Stromal cell of bone marrow (primary cell): ENCODE measurements at places on chromosomes 13 and 19.

DNA sequence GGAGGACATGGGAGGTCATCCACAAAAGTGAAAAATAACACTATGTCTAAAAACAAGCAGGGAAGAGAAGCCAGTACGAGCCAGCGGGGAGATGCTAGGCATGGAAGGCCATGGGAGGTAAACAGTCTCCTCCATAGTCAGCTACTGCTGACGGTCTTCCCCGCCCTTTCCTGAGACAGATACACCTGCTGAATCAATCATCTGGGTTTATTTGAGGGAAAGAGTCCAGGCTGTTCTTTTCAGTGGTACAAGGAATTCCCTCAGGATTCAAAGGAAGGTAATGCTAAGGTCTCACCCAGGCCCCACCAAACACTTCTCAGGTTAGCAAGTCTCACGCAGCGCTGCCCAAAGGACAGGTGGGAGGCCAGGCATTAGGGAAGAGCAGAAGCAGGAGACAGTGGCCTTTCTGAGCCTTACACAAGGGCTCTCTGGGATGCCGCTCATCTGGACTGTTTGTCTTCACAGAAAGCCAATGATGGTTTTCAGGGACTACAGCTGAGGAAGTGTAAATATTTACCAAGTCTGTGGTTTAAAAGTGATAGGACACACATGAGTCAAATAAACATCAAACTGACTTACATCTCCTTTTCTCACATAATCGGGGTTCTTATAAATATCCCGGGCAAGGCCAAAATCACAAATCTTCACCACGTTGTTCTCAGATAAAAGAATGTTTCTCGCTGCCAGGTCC, 173.9 kb downstream of the FLT1 start:
- DNase-seq: no peak

DNA sequence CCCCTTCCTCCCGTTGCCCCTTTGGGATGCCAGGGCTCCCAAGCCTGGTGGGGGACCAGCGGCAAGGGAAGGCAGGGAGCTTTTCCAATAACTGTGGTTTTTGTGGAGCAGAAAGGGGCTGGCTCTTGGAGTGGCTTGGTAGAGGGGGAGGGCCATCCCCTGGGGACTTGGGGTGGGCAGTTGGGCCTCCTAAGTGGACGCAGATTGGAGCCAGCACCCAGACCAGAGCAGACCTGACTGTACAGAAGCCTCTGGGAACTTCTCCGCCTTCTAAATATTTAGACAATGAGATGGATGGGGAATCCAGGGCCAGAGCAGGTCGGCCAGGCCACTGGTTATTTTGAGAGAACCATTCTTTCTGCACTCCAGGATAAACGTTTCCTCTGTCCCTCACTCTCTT, 4.2 kb downstream of the PTGIR start:
- DNase-seq: no peak

DNA sequence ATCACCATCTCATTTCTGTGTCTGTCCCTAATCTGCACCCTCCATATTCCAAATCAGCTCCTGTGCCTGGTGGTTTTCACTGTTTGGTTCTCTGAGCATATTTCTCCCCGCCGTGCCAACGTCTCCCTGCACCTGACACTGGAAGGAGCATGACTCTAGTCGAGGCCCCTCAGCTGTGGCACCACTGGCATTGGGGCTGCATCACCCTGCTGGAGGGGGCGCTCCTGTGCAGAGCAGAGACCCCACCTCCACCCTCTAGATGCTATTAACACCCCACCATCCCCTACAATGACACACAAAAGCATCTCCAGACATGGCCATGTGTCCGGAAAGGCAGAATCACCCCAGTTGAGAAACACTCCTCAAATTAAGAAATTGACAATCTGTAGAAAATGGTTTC, 20.8 kb downstream of the ZSCAN5C start:
- DNase-seq: no peak

- DNase-seq: no peak
Measured at GRCh38 chr13:101416181-101417042, at the start of gene NALCN. Gene NALCN, minus strand, starts transcription at chr13:101416508. Its CDS starts 17,382 bp downstream, at chr13:101399126.

DNA sequence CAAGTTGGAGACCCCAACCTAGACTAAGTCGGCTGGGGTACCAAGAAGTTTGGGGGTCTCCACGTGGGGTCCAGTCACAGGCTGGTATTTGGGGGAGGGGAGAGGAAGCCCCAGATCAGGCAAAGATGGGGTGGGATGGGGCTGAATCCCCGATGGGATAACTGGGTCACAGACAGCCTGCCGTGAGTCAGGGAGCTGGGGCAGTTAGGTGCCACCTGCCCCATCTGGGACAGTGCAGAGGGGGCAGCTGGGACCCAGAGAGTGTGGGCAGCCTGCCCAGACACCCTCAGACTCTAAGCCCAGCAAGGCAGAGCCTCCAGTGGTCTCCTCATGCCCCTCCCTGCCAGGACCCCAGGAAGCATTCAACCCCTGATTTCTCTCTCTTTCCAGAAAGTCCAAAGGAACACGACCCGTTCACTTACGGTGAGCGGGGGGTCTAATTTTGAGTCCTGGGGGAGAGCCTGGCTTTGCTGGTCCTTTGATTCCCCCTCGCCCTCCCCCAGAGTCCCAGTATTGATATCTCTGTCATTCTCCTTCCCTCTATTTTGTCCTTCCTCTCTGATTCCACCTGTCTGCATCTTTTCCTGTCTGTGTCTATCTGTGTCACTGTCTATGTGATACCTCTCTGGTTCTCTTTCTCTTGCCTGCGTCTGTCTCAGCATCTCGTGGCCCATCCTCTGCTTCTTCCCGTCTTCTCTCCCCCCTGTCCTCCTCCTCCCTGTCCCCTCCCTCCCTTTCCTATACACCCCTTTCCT, 1.8 kb downstream of the FXYD1 start:
- DNase-seq: no peak
